Breast epithelium (tissue), 4 donors: ENCODE measurements at places on chromosomes 11 and 22. TPM values are rescaled to one million over a fixed set of nuclear protein-coding genes. Genes with fewer than 3 reads are reported as not detected.
A peak's percentile ranks its signal among the peaks of the same experiment; 100 is the strongest.

The APOBEC3H gene
- not detected for total RNA-seq

The SCO2 gene
- 4.3 TPM for total RNA-seq

The C22orf42 gene
- not detected for total RNA-seq

The PGA3 gene
- total RNA-seq: 11.3 TPM

The WT1 gene
- 0.66 TPM for total RNA-seq

The SYT13 gene
- 0.33 TPM for total RNA-seq

The PHETA2 gene
- 11.6 TPM for total RNA-seq

The NCF4 gene
- 13.4 TPM for total RNA-seq

The ST14 gene
- total RNA-seq: 9.9 TPM

The OR52I2 gene
- not detected for total RNA-seq

The ME3 gene
- total RNA-seq: 56.3 TPM

- H3K4me1 ChIP-seq: no peaks in the 10 kb centered on the region
- no peak overlapping the region for H3K4me3 ChIP-seq
- no peaks in the 10 kb centered on the region for H3K36me3 ChIP-seq
- H3K27ac ChIP-seq: no peak overlapping the region
These were observed 332.7 kb downstream of the CASP12 start for GRCh38 chr11:104565583-104565961.

- no peaks in the 10 kb centered on the region for H3K4me1 ChIP-seq
- no peak overlapping the region for H3K27ac ChIP-seq
- H3K27me3 ChIP-seq: no peaks in the 10 kb centered on the region
- DNase-seq: no peak
- no peaks in the 10 kb centered on the region for H3K36me3 ChIP-seq
These were observed 154.4 kb downstream of the BBOX1 start for GRCh38 chr11:27194976-27195375.

DNA sequence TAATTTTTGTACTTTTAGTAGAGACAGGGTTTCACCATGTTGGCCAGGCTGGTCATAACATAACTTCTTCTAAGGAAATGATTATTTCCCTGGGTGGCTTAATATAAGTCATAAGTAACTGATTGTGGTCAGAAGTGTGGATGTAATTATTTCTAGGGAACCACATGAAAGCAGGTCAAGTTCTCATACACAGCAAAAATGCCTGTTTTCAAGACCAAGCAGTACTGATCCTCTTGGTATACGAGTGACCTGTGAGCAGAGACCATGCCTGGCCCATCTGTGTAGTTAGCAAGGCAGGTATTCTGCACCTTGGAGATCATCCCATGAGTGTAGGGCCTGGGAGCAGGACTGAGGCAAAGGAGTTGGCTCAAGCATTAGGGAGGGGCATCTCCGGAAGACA lies 32.5 kb upstream of the NUCB2 start:
- H3K27ac ChIP-seq: no peak overlapping the region
- no peak for DNase-seq
- H3K27me3 ChIP-seq: no peaks in the 10 kb centered on the region
- H3K36me3 ChIP-seq: no peaks in the 10 kb centered on the region
- no peak overlapping the region for H3K4me3 ChIP-seq

DNA sequence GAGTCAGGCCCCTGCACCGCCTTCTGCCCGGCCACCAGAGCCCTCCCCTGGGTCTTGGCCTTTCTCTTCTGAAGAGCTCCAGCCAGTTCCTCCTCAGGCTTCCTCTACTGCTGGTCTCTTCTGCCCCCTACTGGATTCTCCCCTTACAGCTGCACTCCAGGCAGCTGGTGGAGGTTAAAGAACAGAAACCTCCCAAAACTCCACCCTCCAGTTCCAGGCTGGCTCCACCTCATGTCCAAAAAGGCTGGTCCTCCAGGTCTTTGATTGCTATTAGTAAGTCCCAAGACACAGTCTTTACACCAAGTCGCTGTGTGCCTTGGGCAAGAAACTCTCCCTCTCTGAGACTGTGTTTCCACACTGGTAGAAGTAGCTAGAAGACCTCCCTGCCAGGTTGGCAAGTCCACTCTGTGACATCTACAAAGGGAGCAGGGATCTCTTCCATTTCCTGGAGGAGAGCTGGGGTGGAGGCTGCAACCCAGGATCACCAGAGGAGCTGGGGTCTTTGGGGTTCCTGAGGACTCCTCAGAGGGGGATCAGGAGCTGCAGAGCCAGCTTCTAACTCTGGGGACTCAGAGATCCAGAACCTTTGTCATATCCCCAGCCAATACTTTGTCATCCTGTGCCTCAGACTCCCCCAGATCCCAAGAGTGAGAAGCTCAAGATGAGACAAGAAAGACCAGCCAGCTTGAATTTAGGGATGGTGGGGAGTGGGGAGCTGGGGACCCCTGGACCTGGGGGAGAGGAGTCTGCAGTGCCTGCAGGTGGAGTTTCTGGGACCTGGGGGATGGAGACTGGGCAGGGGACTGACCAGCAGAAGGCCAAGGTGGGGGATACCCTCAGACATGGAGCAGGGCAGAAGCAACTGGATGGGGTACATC lies 3.4 kb upstream of the IGLL5 start:
- no peaks in the 10 kb centered on the region for H3K36me3 ChIP-seq
- H3K27me3 ChIP-seq: peaks cover 11% of the 10 kb centered on the region
- no peak overlapping the region for H3K4me3 ChIP-seq
- no peak overlapping the region for H3K27ac ChIP-seq
- DNase-seq: no peak

DNA sequence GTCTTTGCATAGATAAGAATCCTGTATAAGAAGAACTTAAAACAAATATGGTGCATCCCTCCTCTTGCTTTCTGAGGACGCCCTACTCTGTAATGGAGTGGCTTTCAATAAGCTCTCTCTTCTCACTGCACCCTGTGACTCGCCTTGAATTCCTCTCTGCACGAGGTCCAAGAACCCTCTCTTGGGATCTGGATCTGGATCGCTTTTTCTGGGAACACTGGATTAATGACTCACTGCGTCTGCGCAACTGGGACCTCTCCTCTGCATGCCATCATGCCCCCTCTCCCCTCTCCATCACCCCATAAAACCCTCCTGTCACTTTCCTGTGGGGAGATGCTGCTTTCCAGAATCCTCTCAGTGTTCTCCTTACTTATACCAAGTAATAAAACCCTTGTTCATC lies 15.1 kb upstream of the CABP2 start:
- no peaks in the 10 kb centered on the region for H3K4me1 ChIP-seq
- no peak for DNase-seq
- H3K27ac ChIP-seq: no peak overlapping the region
- no peaks in the 10 kb centered on the region for H3K36me3 ChIP-seq

DNA sequence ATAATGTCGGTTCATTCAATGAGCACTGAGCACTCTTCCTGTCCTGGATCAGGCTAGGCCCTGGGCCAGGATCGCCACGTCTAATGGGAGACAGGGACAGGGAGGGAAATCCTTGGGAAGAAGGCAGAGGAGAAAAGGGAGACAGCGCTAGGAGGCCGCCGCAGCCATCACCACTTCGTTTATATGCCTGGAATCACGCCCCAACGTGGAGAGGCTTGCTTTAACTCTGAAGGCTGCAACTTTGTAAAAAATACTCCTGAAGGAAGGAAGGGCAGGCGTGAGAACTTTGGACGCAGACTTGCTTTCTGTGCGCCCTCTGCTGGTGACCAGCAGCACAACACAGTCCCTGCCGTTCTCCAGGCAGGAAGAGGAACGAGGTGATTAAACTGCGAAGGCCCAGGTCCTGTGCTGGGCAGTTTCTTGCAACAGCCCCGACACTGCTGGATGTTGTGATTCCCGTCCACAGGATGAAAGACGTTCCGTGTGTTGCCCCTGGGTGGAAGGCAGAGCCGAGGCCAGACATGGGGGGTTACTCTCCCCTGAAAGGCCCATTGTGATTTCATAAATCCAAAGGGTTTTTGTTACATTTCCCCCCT lies 22.1 kb downstream of the RIBC2 start:
- H3K4me1 ChIP-seq: no peaks in the 10 kb centered on the region
- H3K4me3 ChIP-seq: no peak overlapping the region
- H3K27ac ChIP-seq: peak overlapping the region; percentile 64
- H3K27me3 ChIP-seq: no peaks in the 10 kb centered on the region
- H3K36me3 ChIP-seq: no peaks in the 10 kb centered on the region
- DNase-seq: peak; percentile 89

DNA sequence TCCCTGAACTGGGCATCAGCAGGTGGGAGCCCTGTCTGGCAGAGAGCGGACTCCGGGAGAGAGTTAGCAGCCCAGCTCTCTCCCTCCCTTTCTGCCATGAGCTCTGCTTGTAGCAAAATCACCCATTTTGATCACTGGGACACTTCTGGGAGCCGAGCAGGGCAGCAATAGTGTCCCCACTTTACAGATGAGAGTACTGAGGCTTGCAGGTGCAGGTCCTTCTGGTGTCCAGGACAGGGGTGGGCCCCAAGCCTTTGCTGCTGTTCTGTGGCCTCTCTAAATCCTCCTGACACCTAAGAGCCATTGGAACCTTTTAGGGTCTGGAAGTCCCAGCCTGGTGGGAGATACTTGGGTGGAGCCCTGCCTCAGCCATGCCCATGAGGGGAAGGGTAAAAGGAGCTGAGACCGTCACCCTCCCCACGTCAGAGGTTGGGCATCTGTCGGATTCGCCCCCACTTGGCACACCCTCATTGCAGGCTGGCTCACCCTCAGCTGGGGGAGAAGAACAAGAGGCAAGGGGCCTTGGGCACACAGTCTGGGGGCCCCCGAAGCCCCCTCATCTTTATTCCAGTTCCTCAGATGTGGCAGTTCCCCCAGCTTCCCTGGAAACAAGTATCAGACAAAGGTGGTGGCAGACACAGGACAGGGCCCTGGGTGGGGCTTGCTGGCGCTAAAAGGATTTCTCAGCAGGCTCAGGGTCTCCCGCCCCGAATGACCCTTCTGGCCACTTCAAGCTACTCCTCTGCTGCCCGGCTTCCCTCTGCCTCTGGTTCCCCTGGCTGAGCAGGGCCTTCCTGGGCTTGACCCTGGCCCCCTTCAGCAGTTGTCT lies 4.5 kb downstream of the RIN1 start:
- H3K27ac ChIP-seq: no peak overlapping the region
- H3K4me1 ChIP-seq: peaks cover 8% of the 10 kb centered on the region
- no peaks in the 10 kb centered on the region for H3K36me3 ChIP-seq
- DNase-seq: no peak
- no peaks in the 10 kb centered on the region for H3K27me3 ChIP-seq
- no peak overlapping the region for H3K4me3 ChIP-seq

DNA sequence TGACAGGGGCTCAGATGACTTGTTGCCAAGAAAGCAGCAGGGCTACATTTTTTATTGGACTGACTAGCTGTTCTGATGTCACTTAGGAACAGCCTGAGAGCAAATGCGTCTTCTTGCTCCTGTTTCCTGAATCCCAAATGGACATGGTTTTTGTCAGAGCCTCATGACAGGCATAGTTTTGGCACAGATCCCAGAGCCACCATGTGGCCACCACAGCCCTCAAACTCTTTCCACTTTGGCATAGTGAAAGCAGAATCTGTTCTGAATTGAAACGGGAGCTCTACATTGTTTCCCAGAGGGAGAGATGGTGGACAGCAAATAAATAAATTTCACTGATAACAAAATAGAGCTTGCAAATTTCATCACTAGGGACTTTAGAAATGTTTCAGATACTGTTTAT lies 222.2 kb downstream of the C11orf87 start:
- H3K4me1 ChIP-seq: no peaks in the 10 kb centered on the region
- no peak overlapping the region for H3K27ac ChIP-seq
- H3K36me3 ChIP-seq: no peaks in the 10 kb centered on the region
- no peak overlapping the region for H3K4me3 ChIP-seq
- no peak for DNase-seq

GRCh38 chr11:101913656-101914055 lies 1.2 kb upstream of the CEP126 start:
- no peaks in the 10 kb centered on the region for H3K27me3 ChIP-seq
- H3K4me1 ChIP-seq: no peaks in the 10 kb centered on the region
- H3K36me3 ChIP-seq: no peaks in the 10 kb centered on the region
- H3K27ac ChIP-seq: no peak overlapping the region

- H3K36me3 ChIP-seq: no peaks in the 10 kb centered on the region
- DNase-seq: peak; percentile 74
These were observed 15.4 kb downstream of the GGA1 start for GRCh38 chr22:37624017-37624365.

- no peak overlapping the region for H3K4me3 ChIP-seq
- no peaks in the 10 kb centered on the region for H3K27me3 ChIP-seq
- peaks cover 10% of the 10 kb centered on the region for H3K4me1 ChIP-seq
- H3K27ac ChIP-seq: no peak overlapping the region
- no peak for DNase-seq
These were observed 18.3 kb downstream of the SUN2 start for GRCh38 chr22:38737302-38738060.

- peak overlapping the region; percentile 84 for H3K27ac ChIP-seq
- no peak overlapping the region for H3K4me3 ChIP-seq
- no peak for DNase-seq
- peaks cover 17% of the 10 kb centered on the region for H3K4me1 ChIP-seq
- H3K27me3 ChIP-seq: no peaks in the 10 kb centered on the region
- H3K36me3 ChIP-seq: no peaks in the 10 kb centered on the region
These were observed 13.3 kb upstream of the SH3BP1 start for GRCh38 chr22:37626144-37626543.

DNA sequence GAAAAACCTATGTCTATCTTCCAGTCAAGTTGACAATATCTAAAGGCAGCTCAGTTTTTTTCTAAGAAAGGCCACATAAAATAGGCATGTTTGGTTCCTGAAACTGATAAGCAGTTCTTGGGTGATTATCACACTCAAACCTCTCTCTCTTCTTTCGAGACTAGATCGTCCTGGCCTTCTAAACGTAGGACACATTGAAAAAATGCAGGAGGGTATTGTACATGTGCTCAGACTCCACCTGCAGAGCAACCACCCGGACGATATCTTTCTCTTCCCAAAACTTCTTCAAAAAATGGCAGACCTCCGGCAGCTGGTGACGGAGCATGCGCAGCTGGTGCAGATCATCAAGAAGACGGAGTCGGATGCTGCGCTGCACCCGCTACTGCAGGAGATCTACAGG lies 15.1 kb downstream of the CDPF1 start:
- H3K27ac ChIP-seq: no peak overlapping the region
- no peaks in the 10 kb centered on the region for H3K27me3 ChIP-seq
- H3K4me1 ChIP-seq: no peaks in the 10 kb centered on the region
- no peak overlapping the region for H3K4me3 ChIP-seq
- DNase-seq: no peak

GRCh38 chr11:68010090-68011041 lies at the start of gene ALDH3B1:
ALDH3B1 (plus strand) TSS chr11:68010327; CDS start chr11:68015298, 4,971 bp downstream.
- H3K27ac ChIP-seq: peak within 1 kb of the TSS; percentile 98
- DNase-seq: peak; percentile 85
- H3K4me3 ChIP-seq: peak within 1 kb of the TSS; percentile 63
- no peaks in the 10 kb centered on the region for H3K36me3 ChIP-seq

DNA sequence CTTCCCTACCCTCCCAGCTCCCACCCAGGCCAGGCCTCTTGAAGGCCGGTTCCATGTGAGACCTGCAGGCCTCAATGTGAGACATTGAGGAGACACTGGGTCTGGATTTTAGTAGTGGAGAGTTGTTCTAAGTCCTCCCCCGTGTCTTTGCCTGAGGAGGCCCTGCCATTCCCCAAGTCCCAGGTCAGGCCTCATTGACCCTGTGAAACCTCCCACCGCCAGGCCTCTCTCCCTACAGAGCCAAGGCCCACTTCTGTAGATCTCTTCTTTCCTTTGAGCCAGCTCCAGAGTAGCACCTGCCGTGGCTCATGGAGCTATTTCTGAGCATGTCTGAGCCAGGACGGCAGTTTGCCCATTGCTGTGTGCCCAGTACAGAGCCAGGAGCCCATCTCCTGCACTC lies 1419.6 kb downstream of the TBC1D22A start:
- no peaks in the 10 kb centered on the region for H3K4me1 ChIP-seq
- H3K27ac ChIP-seq: no peak overlapping the region
- no peak overlapping the region for H3K4me3 ChIP-seq
- H3K36me3 ChIP-seq: no peaks in the 10 kb centered on the region
- no peak for DNase-seq
